ENCODE measurements at places on chromosomes 4 and X.

GRCh38 chr4:138010639-138011038 lies 231.5 kb downstream of the SLC7A11 start:
- no peak for DNase-seq

GRCh38 chr4:52212702-52213101 lies 161.6 kb downstream of the SPATA18 start:
- no peak for DNase-seq

- no peak for DNase-seq
Observed at GRCh38 chrX:55142206-55142918, 53.5 kb downstream of the PAGE2 start.

GRCh38 chr4:156832886-156833285 lies 138.7 kb downstream of the PDGFC start:
- DNase-seq: no peak

Measured in germinal center (tissue), 1 donor.